CD8-positive, alpha-beta memory T cell (primary cell): ENCODE measurements at places on chromosomes 2 and 18.

DNA sequence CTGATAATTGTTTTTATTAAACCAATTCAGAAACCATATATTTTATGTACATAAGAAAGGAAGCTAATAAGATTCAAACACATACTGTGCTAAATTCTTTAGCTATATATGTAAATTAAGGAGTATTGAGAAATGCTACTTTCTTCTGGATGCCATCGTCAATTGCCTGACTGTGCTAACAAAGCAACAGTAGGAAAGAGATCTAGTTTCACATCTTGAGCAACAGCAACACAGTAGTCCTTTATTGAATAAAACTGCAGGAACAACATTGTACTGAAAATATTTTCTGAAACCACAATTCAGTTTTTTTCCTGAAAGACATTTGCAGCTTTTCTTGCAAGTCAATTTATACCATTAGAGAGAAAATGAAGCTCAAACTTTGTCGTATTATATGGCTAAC lies 1404.9 kb upstream of the SLC39A10 start:
- no peak for DNase-seq

GRCh38 chr2:32798829-32799228 lies 147.9 kb upstream of the LTBP1 start:
- no peak for DNase-seq

- no peak for DNase-seq
These were observed 25.4 kb upstream of the TANK start for GRCh38 chr2:161134547-161135518.

GRCh38 chr2:232026910-232027309 lies 65.4 kb downstream of the DIS3L2 start:
- DNase-seq, result no peak

DNA sequence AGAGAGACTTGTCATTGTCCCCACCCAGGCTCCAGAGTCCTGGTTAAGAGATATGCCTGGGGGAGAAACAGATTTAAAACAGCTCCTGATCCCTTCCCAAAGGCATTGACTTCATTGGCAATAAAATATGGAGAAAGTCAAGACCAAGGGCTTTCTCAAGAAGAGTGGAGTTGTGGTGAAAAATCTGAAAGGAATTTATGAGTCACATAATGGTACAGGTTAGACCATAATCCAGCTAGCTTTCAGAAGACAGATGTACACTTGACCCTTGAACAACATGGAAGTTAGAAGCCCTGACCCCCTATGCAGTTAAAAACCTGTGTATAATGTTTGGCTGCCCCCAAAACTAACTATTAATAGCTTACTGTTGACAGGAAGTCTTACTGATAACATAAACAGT lies 599.1 kb upstream of the SOX11 start:
- no peak for DNase-seq
